ENCODE measurements at places on chromosomes 5 and 9.
A peak's percentile ranks its signal among the peaks of the same experiment; 100 is the strongest.

DNA sequence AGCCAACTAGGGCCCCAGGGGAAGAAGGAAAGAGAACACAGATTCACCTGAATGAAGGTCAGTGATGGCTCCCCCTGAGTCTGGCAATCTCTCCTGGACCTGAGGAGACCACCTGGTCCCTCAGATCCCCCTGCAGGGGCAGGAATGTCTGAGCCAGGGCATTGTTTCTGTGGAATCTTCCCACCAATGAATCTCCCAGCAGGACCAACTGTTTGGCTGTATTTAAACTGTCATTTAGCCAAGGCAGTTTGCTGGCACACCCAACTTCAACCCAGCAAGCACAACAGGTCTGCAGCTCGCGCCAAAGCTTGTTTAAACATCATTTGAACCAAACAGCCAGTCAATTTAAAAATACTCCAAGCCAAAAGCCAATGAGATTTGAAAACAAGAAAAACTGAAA is 92.6 kb downstream of the SH3TC2 start:
- DNase-seq = peak; percentile 59

GRCh38 chr9:494764-495163 is 280.1 kb downstream of the DOCK8 start:
- DNase-seq = no peak

GRCh38 chr9:92328225-92328624 is 2.5 kb downstream of the CENPP start:
- DNase-seq = no peak

- no peak for DNase-seq
Measured at GRCh38 chr5:156314416-156314815, 12.5 kb upstream of the SGCD start.

GRCh38 chr5:109756543-109757185 is 66.9 kb downstream of the MAN2A1 start:
- no peak for DNase-seq

GRCh38 chr5:103391659-103392058 is 133.1 kb downstream of the MACIR start:
- DNase-seq = no peak

- no peak for DNase-seq
Measured at GRCh38 chr5:55856516-55857246, 5.5 kb downstream of the IL31RA start.

- DNase-seq = no peak
Measured at GRCh38 chr9:105254226-105254625, 9.8 kb downstream of the SLC44A1 start.

- peak; percentile 48 for DNase-seq
Measured at GRCh38 chr5:54533541-54534190, 16.1 kb downstream of the SNX18 start.

GRCh38 chr5:180607861-180608571 is 16.7 kb upstream of the SCGB3A1 start:
- DNase-seq = no peak

- DNase-seq = no peak
Measured at GRCh38 chr5:6899221-6899620, 186.0 kb downstream of the TENT4A start.

- DNase-seq = peak; percentile 82
Measured at GRCh38 chr9:133054966-133055365, 6.8 kb upstream of the CEL start.

Data from femur (tissue), 1 donor.